ELF-1 (cell line): ENCODE measurements at places on chromosomes 7 and 10.

- peak; percentile 21 for DNase-seq
These were observed 4.0 kb downstream of the RBP3 start for GRCh38 chr10:47351899-47352815.

DNA sequence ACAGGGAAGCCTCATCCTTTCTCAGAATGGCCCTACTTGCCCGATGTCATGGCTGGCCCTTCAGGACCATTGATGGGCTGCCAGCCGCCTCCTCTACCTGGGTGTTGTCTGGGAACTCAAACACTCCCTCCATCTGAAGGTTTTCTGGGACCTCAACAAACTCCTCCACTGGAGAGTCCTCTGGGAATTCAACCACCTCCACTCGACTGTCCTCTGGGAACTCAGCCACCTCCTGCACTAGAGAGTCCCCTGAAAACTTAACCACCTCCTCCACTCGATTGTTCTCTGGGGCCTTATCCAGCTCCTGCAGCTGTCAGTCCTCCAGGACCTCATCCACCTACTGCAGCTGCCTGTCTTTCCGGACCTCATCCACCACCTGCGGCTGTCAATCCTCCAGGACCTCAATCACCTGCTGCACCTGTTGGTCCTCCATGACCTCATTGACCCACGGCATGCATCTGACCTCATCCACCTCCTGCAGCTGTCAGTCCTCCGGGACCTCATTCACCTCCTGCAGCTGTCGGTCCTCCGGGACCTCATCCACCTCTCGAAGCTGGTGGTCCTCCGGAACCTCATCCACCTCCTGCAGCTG is 37.1 kb downstream of the MAT1A start:
- no peak for DNase-seq

DNA sequence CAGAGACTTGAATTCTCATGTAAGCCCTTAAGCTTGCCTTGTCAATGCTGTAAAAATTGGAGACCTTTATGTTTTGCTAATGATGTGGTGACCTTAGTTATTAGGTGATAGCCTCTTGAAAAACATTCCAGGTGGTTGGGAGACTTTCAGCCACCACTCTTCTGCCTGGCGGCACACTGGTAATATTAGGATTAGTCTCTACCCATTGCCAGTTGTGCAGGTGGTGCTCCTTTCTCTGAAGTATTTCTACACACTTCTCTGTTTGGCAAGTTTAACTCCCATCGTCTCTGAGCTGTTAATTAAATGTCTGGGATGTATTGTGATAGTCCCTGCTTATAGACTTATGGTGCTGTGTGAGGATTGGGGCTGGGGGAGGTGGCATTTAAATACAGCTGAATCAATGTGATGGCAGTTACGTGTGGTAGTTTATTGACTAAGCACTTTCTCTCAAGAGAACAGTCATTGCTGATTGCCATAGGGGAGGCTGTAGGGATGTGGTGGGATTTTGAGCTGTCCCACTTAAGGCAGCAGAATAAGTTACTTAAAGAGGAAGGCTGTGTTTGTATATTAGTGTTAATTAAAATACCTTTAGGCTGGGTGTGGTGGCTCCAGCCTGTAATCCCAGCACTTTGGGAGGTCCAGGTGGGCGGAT is 61.7 kb downstream of the DAGLB start:
- no peak for DNase-seq

- DNase-seq, result no peak
These were observed 3.8 kb downstream of the NUDCD3 start for GRCh38 chr7:44486693-44487092.

- no peak for DNase-seq
These were observed 3.7 kb downstream of the RGS10 start for GRCh38 chr10:119538632-119539358.

- no peak for DNase-seq
These were observed 219.6 kb downstream of the PTEN start for GRCh38 chr10:88082806-88083596.

DNA sequence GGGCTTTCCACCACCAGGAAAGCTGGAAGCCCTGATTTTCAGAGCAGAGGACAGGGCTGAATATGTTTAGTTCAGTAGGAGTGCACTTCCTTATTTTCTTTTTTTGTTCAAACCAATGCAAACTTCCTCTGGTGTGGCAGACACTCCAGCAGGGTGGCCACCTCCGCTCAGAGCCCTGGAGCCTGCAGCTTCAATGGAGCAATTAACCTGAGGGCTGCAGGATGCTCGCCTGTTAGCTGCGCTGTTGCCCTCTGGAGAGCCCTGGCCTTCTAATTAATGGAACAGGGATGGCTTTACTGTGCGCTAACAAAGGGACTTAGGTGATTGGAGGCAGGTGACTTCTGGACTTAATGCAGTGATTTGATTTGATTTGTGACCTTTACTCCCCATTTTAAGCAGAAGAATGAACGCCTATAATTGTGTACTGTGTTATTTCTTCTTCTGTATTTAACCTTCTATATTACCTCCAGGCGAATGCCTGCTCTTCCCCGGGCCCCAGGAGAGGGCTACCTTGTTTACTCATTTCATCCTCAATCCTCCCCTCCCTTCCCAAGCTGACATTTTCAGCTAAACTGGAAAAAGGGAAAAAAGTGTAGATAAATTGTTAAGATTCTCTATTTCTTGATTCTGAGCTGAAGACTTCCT is 123.0 kb upstream of the CTBP2 start:
- DNase-seq, result peak; percentile 65
